LNCaP clone FGC (cell line): ENCODE measurements at places on chromosomes 12 and 14.

- DNase-seq: no peak
Observed at GRCh38 chr12:123833830-123834229, 71.7 kb downstream of the DNAH10 start.

GRCh38 chr14:102220031-102220430 is 80.3 kb downstream of the WDR20 start:
- no peak for DNase-seq

DNA sequence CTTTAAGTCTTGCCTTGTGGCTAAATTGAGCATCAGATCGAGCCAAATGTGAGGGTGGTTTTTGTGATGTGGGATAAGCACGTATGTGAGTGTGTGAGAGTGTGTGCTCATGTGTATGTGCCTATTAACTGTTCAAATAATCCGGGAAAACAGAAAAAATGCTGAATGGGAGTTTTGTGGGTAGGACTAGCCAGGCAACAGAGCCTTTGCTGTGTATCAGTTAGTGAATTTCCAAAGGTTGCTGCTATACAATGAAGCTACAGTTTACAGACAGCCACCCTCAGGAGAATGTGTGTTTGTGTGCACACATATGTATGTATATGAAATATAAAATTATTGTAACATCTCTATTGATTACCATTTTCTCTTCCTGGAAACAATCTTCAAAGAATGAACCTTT is 154.0 kb downstream of the SOX5 start:
- no peak for DNase-seq

DNA sequence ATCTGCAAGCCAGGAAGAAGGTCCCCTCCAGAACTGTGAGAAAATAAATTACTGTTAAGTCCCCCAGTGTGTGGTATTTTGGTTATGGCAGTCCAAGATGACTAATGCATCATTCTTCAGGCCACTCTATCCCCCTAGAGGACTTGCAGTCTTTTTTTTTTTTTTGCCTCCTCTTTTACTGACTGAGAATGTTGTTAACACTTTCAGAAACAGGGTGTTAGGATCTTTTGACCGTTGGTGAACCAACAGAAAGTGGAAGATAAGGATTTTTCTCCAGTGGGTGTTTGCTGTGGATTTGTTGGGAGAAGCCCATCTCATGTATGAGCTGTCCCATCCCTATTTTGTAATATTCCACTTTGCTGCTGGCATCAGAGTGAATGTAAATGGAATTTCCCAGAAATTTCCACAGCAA is 37.8 kb downstream of the MARK3 start:
- DNase-seq: no peak

DNA sequence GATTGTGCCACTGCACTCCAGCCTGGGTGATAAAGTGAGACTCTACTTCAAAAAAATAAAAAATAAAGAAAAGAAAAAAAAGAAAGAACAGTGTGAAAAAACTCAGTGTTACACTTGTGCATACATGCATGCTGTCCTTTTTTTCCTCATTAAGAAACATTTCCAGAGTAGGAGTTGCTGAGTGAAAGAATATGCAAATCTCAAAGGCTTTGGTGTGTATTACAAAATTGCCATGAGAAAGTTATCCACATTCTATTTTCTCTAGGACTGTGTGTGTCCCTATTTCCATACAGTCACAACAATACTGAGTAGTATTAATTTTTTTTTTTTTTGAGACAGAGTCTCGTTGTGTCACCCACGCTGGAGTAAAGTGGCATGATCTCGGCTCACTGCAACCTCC is 830 bp upstream of the A2ML1 start:
- no peak for DNase-seq

- DNase-seq: no peak
Observed at GRCh38 chr14:104367866-104368750, 211.5 kb upstream of the C14orf180 start.

GRCh38 chr12:95959107-95959506 is 16.0 kb downstream of the AMDHD1 start:
- DNase-seq: no peak

DNA sequence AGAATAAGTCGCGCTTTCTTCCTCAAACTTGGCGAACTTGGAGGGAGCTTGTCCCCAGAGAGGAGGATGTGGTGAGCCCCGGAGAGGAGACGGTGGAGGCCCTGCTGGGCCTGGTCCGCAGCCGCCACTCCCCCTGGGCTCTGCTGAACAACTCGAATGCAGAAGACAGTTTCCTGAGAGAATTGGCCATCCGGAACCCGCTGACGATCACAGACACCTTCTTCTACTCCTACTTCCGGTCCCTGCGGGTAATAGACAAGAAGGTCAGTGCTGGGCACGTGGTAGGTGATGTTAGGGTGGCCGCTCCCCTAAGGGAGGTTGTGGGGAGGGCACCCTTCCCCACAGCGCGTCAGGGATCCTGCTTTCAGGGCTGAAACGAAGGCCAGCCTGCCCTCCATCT is 1.6 kb downstream of the LRRC43 start:
- no peak for DNase-seq

DNA sequence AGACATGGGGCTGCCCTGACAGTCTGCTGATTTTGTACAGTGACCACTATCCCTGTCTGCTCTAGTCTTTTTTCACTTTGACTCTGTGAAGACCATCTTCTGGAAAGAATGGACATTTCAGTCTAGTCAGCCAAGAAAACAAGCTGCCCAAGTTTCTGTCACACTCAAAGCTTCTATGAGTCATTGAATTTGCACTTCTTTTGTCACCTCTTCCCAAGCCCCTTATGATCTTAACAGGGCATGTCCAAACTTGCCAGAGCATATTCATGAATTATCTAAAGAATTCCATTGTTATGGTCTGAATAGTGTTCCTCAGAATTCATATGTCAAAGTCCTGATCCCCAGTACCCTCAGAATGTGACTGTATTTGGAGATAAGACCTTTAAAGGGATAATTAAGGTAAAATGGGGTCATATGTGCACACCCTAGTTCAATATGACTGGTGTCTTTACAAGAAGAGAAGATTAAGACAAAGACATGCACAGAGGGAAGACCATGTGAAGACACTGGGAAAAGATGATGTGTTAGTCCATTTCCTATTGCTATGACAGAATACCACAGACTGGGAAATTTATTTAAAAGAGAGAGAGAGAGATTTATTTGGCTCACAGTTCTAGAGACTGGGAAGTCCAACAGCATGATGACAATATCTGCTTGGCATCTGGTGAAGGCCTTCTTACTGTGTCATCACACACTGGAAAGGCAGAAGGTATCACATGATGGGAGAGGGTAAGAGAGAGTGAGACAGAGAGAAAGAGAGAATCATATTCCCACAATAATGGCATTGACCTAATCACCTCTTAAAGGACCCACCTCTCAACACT is 242.6 kb downstream of the BTG1 start:
- no peak for DNase-seq

DNA sequence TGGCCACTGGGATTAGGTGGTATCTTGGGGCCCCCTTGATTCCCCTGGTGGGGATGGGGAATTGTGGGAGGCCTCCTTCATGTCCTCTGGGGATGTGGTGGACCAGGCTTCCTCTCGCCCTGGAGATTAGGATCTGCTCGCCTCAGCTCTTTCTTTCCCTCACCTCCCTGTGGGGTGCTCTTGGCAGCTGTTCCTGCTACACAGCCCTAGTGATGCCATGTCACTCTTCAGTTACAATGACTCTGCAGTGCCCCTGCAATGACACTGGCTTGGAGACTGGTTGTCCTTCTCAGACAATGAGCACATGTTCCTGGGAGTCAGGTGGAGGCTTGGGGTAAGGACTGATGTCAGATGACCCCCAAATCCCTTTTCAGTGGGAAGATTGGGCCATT is 83.9 kb downstream of the ADCK1 start:
- DNase-seq: no peak

DNA sequence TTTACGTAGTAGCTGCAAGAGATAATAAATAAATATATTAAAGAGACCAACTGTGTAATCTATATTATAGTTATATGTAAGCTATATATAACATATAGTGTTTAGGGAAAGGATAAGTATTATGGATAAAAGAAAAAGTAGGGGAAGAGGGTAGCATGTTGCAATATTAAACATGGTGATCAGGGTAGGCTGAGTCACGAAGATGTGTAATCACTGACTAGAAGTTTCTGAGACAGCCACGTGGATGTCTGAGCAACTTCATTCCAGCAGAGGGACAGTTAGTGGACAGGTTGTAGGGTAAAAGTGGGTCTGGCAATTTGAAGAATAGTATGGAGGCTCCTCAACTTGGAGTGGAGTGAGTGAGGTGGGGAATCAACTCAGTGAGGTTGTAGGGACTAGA is 109.7 kb downstream of the ANO4 start:
- no peak for DNase-seq

DNA sequence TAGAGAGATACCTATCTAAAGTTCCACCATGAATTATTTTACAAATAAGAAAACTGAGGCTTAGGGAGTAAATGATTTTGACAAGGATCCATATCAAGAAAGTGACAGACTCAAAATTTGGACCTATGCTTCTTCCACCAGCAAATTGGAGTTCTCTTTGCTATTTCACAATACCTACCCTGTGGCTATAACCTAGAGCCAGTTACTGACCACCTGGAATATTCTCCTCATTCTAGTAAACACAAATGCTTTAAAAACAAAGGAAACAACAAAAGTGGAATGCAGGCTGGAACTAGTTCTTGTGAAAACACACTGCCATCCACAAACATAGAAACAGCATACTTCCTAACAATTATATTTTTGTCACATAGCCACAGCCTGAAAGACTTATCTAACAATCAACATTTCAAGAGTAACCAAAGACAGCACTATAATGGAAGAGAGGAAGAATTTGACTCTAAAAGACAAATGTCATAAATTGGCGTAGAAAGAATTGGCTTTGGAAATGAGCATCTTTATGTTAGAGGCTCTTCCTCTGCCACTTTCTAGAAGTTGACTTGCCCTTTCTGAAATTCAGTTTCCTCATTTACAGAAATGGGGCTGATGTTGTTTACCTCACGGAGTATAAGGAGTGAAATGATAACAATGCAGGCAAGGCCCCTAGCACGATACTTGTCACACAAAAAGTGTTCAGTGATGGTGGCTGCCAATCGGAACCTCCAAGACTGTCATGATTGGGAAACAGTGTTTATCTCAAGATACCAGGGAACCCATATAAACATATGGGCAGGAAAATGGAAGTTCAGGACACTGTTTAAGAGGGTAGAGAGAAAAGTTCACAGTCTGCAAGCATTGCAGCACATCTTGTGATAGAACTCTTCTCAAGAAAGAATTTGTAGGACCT is 138.6 kb upstream of the LGR5 start:
- DNase-seq: no peak

DNA sequence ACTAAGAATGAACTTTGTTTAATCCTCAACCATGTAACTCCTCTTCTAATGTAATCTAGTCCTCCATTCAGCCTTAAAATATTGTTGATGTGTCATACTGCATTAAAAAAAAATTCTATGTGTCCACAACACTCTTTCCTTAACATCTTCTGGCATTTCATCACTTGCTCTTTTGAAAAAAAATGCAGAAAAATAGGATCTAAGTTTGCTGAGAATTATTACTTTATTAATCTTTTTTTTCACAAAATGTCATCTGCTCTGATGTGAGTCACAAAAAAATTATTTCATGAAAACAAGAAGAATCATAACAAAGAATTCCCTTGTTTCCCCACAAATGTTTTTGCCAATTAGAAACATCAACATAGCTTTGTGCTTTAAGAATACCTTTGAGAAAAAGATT is 410.1 kb upstream of the MGAT4C start:
- no peak for DNase-seq

- DNase-seq: no peak
Observed at GRCh38 chr14:103074729-103075367, 9.2 kb upstream of the LBHD2 start.

DNA sequence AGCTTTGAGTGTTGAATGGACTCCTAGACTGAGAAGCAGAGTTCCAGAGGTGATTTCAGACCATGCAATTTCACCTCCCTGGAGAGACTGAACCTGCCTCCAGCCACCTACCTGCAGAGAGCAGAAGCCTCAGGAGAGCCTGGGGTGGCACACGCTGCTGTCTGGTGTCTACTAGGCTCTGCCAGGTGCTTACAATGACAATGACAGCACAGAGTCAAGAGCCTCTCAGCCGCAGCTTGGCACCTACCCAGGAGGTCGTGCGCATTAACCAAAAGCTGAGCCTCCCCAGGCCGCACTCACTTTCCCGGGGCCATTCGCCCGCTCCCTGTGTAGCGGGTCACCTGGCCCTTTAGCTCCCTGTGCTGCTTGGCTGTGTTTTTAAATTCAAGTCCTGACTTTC is 63.2 kb downstream of the TESC start:
- no peak for DNase-seq

- DNase-seq: no peak
Observed at GRCh38 chr12:57134949-57135348, 6.7 kb downstream of the LRP1 start.

DNA sequence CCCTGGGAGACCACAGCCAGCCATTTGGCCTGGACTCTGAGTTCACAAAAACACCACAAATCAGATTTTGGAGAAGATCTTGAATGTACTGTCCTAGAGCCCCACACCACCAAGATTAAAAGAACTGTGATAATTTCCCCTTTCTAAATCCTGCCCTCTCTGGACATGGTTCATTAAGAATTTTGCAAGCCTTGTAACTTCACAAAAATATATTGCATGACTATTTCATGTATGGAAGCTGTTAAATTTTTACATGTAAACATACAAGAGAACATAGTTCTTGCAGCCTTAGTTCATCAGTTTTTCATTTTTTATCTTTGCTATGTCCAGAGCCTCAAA is 97.0 kb downstream of the SCARB1 start:
- no peak for DNase-seq

DNA sequence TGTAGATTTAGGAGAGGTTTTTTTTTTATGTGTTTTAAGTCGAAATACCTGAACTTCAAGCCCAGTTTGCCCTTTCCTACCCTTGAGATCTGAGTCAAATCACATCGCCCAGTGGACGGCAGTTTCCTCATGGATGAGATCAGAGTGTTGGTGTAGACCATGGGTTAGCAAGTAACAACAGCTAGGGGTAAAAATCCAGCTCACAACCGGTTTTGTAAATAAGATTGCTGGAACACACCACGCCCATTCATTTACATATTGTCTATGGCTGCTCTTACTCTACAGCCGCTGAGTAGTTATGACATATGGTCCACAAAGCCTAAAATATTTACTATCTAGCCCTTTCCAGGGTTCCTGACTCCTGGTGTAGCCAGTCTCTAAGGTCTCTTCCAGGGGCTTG is 158.5 kb upstream of the PLEKHG7 start:
- DNase-seq: no peak

DNA sequence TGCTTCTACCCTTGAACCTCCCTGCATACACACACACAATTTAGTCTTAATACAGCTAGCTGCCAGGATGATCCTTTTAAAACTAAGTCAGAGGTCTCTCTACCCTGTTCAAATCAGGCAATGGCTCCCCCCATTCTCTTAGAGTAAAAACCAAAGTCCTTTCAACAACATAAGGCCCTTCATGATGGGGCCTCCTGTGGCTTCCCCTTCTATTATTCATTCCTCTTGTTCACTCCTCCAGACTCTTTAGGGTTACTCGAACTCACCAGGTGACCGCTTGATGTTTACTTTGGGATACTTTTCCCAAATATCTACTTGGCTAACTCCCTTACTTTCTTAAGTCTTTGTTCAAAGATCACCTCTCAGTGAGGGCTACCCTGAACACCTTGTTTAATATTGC is 30.4 kb downstream of the DENND5B start:
- no peak for DNase-seq
